ENCODE measurements at places on chromosomes 5 and 9.

- DNase-seq = no peak
Observed at GRCh38 chr9:89730715-89731114, 125.9 kb downstream of the GADD45G start.

DNA sequence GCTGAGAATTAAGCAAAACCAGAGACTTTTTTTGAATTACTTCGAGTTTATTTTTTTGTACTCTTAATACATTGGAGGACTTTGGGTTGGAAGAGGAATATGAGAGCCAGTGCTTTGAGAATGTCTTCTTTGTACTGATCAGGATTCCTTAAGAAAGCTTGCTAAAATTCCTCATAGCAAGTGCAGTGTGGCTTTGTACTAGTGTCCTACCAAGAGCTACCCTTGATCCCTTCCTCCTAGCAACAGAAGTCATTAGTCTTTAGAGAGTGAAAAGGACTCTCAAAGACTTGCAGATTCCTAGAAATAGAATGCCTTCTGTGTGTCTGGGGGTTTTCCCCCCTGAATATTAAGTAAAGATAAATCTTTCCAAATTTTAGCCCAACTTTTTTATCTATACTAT is 276.1 kb downstream of the ARHGAP26 start:
- no peak for DNase-seq

GRCh38 chr5:135446615-135447014 is 533 bp downstream of the DCANP1 start:
- no peak for DNase-seq

GRCh38 chr5:146450002-146450401 is 2.9 kb downstream of the TCERG1 start:
- DNase-seq = no peak

- no peak for DNase-seq
Observed at GRCh38 chr9:131823701-131824146, 83.8 kb upstream of the RAPGEF1 start.

DNA sequence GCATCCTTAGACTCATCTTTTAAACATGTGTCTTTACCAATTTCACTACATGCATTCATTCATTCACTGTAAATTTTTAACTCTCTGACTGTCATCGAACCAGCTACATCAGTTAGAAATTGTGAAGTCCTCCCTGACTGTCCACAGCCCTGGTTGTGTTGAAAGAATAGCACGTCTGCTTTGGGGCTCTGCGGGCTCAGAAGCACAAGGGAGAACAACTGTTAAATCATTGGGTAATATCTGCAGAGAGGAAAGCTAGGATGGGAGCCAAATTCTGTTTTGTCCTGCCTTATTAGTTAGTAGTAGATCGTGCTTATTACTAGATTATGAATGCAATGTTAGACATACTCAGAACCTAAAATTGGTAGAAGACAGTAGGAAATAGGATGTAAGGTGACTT is 26.3 kb upstream of the FAM120AOS start:
- DNase-seq = no peak

DNA sequence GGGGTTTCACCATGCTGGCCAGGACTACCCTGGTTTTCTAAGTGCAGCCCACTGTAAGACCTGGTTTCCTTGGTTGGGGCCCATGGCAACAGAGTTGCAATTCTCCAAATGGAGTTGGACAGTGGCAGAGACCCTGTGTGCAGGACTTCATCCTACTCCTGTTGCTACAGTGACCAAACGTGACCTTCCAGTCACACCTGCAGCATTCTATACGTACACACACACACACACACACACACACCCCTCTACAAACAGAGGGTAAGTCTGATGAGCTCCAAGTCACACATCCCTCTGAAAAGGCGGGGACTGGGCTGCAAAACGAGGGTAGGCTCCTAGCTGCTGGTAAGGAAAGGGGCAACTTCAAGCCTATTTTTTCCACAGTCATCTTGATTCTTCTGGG is 23.6 kb downstream of the LHFPL2 start:
- DNase-seq = no peak

- DNase-seq = no peak
Observed at GRCh38 chr5:34866989-34867471, 28.1 kb downstream of the TTC23L start.

GRCh38 chr9:127172066-127172707 is 49.8 kb upstream of the ANGPTL2 start:
- no peak for DNase-seq

DNA sequence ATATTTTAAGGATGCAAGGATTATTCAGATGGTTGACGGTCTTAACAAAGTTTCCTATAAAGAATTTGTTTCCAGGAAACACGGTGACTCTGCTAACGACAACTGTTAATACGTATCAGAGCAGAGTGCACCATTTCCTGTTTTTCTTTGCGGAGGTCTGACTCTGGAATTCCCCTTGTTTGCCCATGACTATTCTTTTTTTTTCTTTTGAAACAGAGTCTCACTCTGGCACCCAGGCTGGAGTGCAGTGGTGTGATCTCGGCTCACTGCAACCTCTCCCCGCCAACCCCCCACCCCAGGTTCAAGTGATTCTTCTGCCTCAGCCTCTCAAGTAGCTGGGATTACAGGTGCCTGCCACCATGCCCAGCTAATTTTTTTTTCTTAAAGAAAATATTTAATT is 115.9 kb downstream of the CDC42SE2 start:
- DNase-seq = no peak

DNA sequence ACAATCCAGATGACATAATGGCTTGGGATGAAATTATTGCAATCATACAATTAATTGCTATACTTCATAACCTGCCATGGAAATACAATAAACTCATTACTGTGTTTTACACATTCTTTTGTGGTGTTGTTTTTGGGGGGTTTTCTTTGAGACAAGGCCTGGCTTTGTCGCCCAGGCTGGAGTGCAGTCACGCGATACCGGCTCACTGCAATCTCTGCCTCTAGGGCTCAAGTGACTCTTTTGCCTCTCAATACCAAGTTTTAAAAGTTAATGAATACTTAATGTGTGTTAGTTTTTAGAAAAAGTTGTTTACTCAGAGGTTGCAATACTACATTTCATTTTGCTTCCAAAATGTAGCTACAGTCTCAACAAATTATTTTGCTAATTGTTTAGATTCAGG is 598.4 kb downstream of the CHSY3 start:
- no peak for DNase-seq

- DNase-seq = no peak
Observed at GRCh38 chr9:136050701-136051452, 44.2 kb downstream of the NACC2 start.

Measured in hematopoietic multipotent progenitor cell treated with erythropoietin and hydrocortisone succinate and interleukin-3 and kit ligand, for 17 days (in vitro differentiated cells).